ENCODE measurements at places on chromosomes 5 and 9.

DNA sequence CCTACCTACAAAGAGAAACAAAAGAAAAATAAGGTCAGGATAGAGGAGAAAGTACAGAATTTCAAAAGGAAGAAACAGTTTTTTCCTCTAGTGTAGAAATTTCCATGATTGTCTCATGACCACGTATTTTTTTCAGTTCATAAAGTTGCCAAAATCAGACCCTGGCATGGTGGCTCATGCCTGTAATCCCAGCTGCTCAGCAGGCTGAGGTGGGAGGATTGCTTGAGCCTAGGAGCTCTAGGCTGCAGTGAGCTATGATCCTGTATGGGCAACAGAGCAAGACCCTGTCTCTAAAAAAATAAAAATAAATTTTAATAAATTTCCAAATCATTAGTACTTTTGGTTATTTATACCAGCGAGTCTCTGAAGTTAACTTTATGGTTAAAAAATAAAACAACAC is 37.8 kb downstream of the CWC27 start:
- DNase-seq, result no peak

- DNase-seq, result no peak
Measured at GRCh38 chr9:77851882-77852595, 179.6 kb downstream of the GNAQ start.

DNA sequence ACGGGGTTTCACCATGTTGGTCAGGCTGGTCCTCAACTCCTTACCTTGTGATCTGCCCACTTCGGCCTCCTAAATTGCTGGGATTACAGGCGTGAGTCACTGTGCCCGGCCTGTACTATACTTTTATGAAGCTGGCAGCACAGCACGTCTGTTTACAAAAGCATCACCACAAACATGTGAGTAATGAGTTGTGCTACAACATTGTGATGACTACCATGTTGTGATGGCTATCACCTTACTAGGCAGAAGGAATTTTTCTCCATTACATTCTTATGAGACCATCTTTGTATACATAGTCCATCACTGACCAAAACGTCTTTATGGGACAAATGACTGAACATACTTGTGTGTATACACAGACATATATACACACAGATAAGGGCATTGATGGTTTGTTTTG is 1019.0 kb downstream of the CDH18 start:
- DNase-seq, result peak; percentile 39

DNA sequence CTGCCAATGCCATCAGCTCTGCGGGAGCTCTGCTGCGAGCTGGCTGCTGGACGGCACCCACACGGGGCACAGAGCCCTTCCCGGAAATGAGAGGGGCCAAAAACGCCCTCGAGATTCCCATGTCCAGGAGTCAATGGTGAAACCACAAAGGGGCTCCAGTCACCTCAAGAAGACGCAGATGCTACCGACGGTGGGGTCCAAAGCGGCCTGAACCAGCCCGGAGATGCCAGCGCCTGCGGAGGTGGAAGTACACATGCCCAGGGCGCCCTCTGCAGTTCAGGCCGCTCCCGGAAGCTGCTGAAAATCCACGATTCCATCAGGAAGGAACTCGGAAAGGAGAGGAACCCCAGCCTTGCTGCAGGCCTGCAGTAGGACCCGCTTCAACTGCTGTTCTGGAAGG is 82.4 kb upstream of the SELENOP start:
- DNase-seq, result no peak

GRCh38 chr5:58382131-58382534 is 77.8 kb downstream of the PLK2 start:
- DNase-seq, result no peak

DNA sequence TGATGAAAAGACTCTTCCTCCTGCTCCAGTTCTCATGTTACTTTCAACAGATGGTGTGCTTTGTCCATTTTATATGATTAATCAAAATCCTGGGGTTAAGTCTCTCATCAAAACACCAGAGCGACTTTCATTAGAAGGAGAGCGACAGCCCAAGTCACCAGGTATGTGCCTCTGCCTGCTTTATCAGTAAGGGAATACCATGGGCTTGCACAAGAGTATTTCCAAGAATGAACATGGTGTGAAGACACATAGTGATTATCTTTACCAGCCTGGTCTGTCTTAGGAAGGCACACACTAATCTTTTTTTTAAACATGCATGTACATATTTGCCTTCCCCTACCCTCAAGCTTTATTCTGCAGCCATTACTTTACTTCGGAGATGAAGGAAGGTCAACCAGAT is 15.2 kb downstream of the NUP214 start:
- DNase-seq, result no peak

DNA sequence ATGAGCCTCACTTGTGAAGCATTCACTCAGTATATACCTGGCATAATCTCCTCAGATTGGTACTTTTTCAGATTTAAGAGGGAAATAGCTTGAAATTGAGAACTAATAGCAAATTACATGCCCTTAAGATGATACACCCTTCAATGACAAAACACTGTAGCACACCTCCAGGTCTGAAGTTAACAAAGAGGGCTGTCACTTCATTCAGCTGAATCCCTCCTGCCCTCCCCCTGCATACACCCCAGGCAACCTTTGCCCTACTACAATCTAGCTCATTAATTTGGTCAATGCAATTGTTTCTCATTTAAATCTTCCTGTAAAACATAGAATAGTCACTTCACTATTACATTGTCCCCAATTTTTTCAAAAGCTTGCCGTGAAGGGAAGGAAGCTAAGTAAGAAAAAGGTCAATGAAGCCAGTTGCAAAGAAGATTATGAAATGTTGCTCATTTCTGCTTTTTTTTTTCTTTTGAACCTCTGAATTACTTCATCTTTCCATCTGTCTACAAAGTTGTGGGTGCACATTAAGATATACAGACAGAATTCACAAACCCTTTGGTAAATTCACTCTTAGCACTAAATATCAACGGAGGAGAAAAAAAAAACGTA is 294.8 kb upstream of the PTGER4 start:
- DNase-seq, result no peak

- no peak for DNase-seq
Measured at GRCh38 chr5:127582773-127583370, 65.4 kb downstream of the PRRC1 start.

DNA sequence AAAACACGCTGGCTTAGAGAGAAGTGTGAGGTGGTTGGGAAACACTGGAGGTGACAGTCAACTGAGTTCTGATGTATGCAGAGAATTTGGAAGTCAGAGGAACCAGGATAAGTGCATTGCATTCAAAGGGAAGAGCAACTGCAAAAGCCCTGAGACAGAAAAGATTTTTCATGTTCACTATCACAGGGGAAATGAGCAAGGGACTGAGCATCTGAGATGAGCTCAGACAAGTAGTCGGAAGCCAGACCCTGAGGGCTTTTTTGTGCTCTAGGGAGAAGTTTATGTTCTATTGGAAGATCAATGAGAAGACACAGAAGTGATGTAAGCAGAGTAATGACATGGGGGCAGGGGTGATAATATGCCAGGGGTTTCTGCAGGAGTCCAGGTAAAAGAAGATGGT is 97.5 kb downstream of the HTR4 start:
- DNase-seq, result peak; percentile 86

GRCh38 chr5:943201-943917 is 50.7 kb downstream of the TRIP13 start:
- DNase-seq, result no peak

DNA sequence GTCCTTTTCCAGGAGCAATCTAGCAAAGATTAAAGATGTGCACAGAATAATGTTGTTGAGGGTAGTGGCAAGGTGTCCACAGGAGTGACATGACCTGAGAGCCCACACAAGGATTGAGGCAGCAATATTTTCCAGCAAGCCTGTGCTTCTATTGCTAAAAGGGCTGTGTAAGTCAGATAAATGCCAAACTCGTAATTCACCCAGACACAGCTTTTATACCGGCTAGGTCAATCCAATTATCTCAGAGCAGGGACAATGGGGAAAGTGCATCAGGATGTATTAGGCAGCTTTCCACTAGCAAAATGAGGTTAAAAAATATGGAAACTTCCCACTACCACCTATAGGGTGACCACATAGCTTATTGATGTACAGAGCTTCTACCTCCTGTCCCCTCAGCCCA is 34.8 kb upstream of the RAB3C start:
- no peak for DNase-seq

DNA sequence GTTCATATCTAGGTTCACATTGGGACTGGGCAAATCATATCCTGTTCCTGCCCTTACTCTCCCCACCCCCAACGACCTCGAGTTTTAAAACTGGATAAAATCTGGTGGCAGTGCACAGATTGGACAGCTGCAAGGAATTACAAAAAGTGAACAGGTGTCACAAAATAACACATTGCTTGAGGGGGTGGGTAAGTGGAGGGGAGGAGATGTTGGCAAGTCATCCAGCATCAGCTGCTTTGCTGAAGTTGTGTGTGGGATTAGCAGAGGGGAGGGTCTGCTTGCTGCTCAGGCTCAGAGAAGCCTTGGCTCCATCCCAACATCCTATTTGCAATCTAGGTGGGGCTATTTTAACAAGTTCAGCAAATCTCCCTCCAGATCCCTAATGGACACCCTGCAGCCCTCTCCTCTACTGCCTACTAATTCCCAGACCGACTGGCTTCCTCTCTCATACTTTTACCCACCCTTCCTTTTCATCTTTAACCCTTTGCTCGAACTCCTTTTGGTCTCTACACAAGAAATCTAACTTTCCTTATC is 39.8 kb upstream of the SLC24A2 start:
- DNase-seq, result no peak

DNA sequence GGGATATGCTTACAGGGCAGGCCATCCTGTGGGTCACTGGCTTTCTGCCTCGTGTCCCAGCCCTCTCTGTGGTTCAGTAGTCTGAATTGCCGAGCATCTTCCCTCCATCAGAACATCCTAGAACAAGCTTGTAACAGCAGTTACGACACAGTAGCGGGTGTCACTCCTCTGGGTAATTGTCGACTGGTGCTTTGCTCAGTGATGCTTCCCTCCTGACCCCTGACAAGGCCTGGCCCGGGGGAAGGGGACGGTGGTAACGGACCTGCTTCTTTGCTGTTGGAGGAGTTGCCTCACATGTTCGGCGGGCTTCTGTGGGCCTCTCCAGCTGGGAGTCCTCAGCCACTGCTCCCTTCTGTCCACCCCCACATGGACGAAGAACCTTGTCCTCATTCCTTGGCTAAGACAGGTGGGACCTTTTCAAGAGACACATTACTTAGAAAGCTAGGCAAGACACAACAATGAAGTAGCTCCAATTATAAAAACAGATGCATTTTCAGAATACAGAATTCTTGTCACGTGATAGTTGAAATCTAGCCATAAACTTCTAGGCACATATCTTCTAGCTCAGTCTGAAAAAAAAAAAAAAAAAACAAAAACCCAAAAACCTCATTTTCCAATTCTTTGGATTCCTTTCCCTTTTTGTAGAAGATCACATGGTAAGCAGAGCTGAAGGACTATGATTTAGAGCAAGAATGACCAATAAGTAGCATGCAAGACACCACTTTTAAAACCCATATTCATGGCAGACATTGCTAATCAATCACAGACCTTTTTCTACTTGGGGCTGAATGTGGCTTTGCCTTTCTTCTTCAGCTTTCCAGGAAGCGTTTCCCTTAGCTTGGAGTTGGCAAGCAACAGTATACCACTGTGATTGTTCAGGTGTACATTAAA is 25.0 kb downstream of the HMCN2 start:
- no peak for DNase-seq

DNA sequence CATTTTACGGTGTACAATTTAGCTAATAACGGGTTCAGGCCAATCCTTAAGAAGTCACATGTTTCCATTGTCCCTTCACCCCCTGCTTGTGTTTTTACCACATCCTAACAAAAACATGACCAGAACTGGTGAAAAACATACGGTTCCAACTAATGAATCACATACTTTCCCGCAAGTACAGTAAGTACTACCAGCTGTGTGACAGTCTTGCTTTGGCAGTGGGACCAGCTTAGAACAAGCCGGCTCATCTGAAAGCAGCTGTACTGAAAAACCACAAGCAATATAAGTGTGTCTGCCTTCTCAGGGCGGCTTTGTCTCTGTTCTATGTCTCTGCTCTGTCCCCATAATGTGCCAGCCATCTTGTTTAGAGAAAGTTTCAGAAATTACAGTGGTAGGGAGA is 242.5 kb downstream of the BNC2 start:
- DNase-seq, result no peak

- DNase-seq, result no peak
Measured at GRCh38 chr5:178442405-178443257, 147.6 kb downstream of the COL23A1 start.

DNA sequence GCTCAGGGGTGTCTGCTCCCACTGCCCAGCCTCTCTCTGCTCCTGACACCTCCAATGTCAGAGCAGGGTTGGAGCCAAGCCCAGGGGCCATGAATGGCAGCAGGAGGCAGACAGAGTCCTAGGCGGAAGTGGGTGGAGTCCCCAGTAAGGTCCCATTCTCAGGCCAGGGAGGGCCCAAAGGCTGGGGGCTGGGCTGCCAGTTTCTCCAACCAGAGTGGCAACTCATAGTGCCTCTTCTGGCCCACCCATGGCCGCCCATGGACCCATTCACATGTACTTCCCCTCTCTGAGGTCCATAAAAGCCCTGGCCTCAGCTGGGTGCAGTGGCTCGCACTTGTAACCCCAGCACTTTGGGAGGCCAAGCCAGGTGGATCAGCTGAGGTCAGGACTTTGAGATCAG is 261.8 kb upstream of the TNC start:
- no peak for DNase-seq

DNA sequence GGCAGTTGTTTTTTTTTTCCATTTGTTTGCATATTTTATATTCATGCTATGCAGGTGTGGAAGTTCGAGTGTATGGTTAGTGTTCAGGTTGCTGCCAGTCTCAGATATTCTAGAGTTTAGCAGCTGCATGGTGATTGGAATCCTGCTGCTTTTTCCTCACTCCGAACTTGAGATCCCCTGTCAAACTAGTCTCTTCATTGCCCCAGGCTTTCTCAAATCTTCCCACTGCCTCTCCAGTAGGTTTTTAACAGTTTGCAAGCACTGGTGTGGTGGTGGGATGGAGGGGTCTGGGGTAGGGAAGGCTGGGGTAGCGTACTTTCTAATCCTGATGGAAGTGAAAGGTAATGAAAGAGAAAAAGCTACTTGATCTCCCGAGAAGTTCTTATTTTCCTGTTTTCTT is 112.9 kb downstream of the CHSY3 start:
- DNase-seq, result no peak

- DNase-seq, result no peak
Measured at GRCh38 chr5:124764992-124765611, 18.7 kb upstream of the ZNF608 start.

- DNase-seq, result no peak
Measured at GRCh38 chr5:34015120-34015822, 7.4 kb upstream of the AMACR start.

GRCh38 chr9:123329329-123329955 is 26.6 kb upstream of the CRB2 start:
- DNase-seq, result peak; percentile 20

DNA sequence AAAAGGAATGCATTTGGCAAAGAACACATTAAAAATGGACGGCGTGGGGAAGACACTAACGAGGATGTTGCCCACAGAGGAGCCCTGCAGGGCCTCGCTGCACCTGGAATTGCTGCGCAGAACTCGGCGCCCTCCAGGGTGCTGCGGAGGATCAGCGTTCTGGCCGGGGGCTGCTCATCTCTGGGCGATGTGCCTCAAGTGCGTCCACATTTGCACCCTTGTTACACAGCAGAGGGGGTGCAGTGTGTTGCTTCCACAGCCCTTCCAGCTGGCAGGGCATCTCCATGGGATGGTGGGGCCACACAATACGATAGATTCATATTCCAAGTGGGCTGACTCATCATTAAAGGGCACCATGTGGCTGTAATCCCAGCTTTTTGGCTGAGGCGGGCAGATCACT is 63.1 kb downstream of the AK8 start:
- no peak for DNase-seq

- DNase-seq, result peak; percentile 28
Measured at GRCh38 chr5:142785206-142785605, 15.0 kb downstream of the ARHGAP26 start.

- peak; percentile 60 for DNase-seq
Measured at GRCh38 chr9:20512106-20512505, 110.2 kb downstream of the MLLT3 start.

- DNase-seq, result no peak
Measured at GRCh38 chr5:123264394-123264793, 158.8 kb downstream of the CEP120 start.
